Activated CD4-positive, alpha-beta T cell treated with anti-CD3 and anti-CD28 coated beads, Interleukin-2, Interleukin-6, amounts not matched to agents 100 ng/mL and 50 ng/mL, durations not matched to agents 16 hours and 8 hours (primary cell): ENCODE measurements at places on chromosomes 5 and 9.

DNA sequence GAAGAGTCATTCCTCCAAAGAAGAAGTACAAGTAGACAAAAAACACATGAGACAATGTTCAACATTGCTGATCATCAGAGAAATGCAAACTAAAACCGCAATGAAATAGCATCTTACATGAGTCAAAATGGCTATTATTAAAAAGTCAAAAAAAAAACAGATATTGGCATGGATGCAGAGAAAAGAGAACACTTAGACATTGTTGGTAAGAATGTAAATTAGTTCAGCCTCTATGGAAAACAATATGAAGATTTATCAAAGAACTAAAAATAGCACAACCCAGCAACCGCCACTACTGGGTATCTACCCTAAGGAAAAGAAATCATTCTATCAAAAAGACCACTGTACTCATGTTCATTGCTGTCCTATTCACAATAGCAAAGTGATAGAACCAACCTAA is 157.5 kb downstream of the CHSY3 start:
- no peak for DNase-seq

GRCh38 chr5:168174376-168174775 is 117.1 kb upstream of the WWC1 start:
- no peak for DNase-seq

- DNase-seq, result peak; percentile 59
Measured at GRCh38 chr5:96875791-96876291, 459 bp upstream of the ERAP2 start.

GRCh38 chr9:19145881-19146280 is 18.6 kb upstream of the PLIN2 start:
- DNase-seq, result no peak

GRCh38 chr5:66113160-66113559 is 30.9 kb upstream of the SREK1 start:
- DNase-seq, result no peak

- DNase-seq, result no peak
Measured at GRCh38 chr5:10892911-10893215, 131.8 kb upstream of the DAP start.

DNA sequence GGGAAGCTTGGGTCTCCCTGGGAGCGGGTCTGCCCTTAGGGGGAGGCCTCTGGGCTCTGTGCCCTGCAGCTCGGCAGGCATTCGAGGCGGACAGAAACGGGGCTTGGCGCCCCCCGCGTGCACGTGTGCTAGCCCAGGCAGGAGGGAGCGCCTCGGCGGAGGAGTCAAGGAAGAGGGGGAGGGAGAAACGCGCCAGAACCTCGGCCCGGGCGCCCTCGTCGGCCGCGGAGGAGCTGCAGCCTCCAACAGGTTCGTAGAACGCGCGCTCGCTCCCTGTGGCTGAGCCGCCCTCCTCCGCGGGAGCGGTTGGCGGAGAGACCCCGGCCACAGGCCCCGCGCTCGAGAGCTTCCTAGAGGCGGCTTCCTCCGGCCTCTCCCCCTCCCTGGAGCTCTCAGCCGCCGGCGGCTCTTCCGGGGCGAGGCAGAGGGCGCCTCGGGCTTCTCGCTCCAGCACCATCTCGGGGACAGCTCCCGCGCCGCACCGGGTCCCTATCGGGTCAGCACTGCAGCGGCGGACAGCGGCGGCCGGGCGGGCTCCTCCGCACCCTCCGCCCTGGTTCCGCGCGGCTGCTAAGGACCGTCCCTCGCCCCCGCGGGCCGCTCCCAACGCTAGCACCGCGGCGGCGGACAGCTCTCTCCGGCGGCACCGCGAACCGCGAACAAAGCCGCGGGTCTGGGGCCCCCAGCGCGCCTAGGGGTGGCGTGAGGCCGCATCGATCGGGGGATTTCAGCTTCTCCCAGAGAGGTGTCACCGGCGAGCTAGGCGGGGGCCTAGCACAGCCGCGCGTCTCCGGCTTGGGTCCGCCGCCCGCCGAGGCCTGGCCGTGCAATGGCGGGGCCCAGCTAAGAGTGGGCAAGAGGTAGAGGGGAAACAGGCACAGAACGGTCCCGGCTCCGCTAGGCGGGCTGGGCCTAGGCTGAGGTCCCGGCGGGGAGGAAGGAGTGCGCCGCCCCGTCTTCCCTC is 74.6 kb upstream of the CPLX2 start:
- DNase-seq, result peak; percentile 76

- DNase-seq, result no peak
Measured at GRCh38 chr9:24413651-24414050, 132.0 kb downstream of the IZUMO3 start.

GRCh38 chr5:93034621-93035590 is 546.1 kb downstream of the NR2F1-AS1 start:
- DNase-seq, result no peak

GRCh38 chr9:81083067-81083466 is 606.3 kb downstream of the TLE1 start:
- DNase-seq, result no peak

GRCh38 chr5:58834242-58835225 is 251.7 kb downstream of the RAB3C start:
- DNase-seq, result no peak

- no peak for DNase-seq
Measured at GRCh38 chr9:2602704-2603116, 18.9 kb upstream of the VLDLR start.

DNA sequence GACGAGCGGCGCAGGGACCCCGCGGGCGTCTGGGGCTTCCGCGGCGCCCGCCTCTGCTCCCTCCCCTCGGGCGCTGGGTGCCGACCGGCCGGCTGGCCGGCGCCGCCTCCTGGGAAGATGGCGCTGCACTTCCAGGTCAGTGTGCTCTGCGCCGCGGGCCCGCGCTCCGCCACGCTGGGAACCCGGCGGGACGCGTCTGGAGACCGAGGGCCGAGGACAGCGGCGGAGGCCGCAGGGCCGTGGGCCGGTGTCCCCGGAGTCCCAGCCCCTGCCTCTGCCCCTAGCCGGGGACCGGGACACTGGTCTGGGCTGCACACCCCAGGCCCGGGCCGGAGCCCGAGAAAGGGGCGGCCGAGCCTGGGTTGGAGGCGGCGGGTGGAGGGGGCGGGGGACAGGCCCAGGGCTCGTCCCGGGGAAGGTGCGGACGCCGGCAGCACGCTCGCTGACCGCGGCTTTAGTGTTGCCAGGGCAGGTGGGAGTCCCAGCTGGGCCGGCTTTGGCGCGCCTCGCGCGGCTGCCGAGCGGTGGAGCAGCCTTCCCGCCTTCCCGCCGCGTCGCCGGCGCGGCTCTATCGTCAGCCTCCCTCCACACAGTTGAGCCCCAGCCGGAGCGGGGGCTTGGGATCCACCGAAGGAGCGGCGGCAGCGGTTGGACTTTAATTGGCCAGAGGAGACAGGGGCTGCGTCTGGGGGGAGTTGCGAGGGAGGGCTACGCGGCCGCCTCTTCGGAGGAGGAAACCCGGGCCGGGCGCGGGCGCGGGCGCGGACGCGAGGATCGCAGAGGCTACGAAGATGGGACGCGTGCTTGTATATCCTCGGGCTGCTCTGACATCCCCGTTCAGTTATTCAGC is at the start of gene RANBP17:
Gene RANBP17 (plus strand): TSS at position 102 of the 850 bp plus-strand sequence.
- no peak for DNase-seq

- no peak for DNase-seq
Measured at GRCh38 chr9:89969881-89970639, 365.2 kb downstream of the GADD45G start.

DNA sequence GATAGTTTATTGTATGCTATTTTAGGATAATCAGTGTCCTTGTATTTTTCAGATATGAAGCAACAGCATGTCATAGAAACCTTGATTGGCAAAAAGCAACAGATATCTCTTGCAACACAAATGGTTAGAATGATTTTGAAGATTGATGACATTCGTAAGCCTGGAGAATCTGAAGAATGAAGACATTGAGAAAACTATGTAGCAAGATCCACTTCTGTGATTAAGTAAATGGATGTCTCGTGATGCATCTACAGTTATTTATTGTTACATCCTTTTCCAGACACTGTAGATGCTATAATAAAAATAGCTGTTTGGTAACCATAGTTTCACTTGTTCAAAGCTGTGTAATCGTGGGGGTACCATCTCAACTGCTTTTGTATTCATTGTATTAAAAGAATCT is 14.5 kb downstream of the CCT5 start:
- no peak for DNase-seq

- no peak for DNase-seq
Measured at GRCh38 chr9:127158786-127159324, 36.4 kb upstream of the ANGPTL2 start.

DNA sequence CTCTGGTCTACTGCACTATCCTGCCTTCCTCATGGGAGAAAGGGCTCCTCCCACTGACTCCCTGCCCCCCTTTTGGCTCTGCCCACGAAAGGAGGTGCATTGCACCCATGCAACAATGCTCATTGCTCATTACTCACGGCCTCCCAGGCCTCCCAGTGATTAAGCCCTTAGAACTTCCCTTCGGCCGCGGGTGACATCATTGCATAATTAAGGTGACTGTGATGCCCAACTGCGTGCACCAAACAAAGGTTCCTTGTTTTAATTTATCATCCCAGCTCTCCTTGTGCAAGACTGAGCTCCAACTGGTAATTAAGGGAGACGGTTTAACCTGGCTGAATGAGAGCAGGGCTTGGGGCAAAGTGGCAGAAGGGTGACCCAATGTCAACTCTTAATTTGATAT is 180.4 kb downstream of the GAS1 start:
- DNase-seq, result no peak

DNA sequence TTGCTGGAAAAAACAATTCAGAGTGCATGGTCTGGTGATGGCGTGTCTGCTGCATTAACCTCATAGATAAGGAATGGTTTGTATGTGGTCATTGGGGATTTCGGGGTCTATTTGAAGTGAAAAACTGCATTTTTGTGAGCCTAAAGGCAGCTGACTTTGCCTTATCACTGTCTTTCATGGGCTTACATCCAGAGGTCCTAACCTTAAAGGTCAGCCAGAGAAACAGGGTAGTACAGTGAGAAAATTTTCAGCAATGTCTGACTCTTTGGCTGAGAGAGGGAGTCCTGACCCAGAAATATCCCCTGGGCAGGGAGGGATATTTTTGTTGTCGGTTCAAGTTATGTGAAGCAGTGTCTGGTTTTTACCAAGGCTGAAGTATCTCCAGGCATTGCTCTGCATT is 5.7 kb downstream of the PCSK5 start:
- DNase-seq, result no peak

- DNase-seq, result no peak
Measured at GRCh38 chr9:81602887-81603680, 86.3 kb downstream of the TLE1 start.

DNA sequence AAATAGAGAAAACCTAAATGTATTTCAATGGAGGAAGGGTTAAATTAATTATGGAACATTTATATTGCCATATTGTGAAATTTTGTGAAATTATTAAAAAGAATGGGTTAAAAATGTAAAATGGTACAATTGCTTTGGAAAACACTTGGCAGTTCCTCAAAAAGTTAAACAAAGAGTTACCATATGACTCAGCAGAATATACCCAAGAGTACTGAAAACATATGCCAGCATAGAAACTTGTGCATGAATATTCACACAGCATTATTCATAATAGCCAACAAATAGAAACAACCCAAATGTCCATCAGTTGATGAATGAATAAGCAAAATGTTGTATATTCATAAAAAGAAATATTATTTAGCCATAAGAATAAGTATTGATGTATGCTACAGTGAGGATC is 181.0 kb upstream of the MAST4 start:
- DNase-seq, result no peak

GRCh38 chr5:155898284-155898683 is 428.7 kb upstream of the SGCD start:
- no peak for DNase-seq

DNA sequence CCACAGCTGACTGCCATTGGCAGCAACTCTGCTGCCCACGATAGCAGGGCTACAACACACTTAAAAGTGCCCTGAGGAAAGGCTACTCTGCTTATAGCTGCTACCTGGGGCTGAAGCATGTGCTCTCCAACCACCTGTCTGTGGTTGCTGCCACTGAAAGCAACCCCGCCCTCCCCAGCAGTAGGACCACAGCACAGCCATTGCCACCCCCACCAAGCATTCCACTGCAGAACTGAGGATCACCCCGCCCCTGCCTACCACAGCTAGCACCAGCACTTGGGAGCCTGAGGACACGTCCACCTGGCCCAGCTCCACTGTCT is 85.8 kb downstream of the LPAR1 start:
- no peak for DNase-seq

DNA sequence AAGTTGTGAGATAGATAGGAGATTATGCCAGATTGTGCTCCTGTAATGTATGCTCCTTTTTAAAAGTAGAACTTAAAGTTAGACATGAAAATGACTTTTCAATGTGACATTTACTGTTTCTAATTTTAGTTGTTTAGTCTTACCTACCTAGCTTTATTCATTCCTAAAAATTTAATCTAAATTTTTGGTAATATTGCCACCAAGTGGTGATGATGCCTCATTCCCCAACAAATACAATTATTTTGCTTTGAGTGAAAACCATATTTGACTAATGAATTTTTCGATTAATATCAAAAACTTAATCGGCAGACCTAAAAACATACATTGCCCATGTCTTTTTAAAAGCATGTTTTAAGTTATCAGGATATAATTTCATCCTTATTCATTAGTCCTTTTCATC is 25.6 kb downstream of the PPWD1 start:
- no peak for DNase-seq

DNA sequence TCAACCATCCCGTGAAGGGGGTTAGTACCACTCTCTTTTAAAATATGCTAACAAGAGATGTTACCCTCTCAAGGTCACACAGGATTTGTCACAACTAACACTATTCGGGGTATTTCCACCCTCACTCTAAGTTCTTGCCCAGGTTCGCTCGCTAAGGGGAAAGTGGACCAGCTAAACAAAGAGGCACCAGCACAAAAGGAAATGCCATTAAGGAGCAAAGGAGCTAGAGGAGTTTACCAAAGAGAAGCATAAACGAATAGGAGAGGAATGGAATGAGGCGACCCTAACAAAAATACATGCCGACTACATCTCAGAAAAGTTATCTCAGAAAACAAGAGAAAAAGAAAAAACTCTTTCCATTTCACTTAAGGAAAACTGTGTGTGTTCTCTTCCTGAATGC is 170.9 kb downstream of the DCP2 start:
- DNase-seq, result no peak

DNA sequence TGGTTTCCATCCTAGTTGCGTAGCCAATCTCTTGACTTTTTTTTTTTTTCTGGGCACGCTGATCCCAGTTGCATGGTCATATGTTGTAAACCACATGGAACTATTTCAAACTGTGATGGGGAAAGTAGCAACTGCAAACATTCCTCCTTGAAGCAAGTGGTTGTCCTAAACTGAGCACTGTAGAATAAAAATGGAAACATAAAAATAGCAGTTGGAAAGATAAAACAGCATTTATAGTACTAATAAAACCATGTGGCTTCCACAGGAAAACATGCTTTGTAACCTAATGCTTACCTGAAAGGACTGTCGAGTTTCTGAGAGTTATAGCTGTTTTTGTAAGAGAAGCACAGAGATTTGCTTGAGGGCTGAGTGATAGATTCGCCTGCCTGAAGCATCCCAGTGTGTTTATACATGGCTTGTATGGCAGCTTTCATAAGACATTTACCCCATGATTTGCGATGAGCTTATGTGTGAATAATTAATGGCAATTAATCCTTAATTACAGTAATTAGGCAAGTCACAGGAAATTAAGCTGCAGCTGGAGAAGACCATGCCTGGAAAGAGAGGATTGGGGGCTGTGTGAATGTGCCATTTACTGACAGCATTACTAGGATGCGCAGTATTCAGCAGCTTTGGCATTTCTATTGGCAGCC is 136.5 kb downstream of the PBX3 start:
- DNase-seq, result no peak

- DNase-seq, result peak; percentile 3
Measured at GRCh38 chr9:12813960-12814876, 39.4 kb downstream of the LURAP1L start.
